ENCODE measurements at places on chromosomes 4 and X. TPM values are rescaled to one million over a fixed set of nuclear protein-coding genes. Genes with fewer than 3 reads are reported as not detected.

The RPL34 gene
- total RNA-seq, result 2,662 TPM

The HDAC8 gene
- 29.0 TPM for total RNA-seq

The MAPK10 gene
- 0.20 TPM for total RNA-seq

GRCh38 chr4:149489321-149489720, 326.3 kb downstream of the IQCM start:
- H3K27ac ChIP-seq, result no peak overlapping the region
- H3K36me3 ChIP-seq, result no peaks in the 10 kb centered on the region
- H3K4me3 ChIP-seq, result no peak overlapping the region
- DNase-seq, result no peak

The BEX2 gene
- 13.1 TPM for total RNA-seq

DNA sequence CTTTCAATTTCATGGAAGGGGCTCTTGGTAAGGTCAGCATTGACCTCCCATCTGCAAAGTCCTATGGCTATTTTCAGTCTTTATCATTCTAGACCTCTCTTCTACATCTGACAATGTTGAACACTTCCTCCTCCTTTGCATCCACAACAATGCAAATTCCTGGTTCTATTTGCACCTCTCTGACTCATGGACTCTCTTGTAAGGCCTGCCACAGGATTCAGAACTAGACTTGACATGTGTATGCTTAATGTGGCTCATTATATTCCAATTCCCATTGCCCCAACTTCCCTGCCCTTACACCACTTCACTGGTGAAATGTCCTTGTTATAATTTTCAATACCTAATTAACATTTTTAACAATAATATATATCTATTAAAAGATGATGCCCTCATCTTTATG, 314.3 kb upstream of the FGF13 start:
- no peak for DNase-seq
- no peak overlapping the region for H3K4me3 ChIP-seq
- H3K27ac ChIP-seq, result no peak overlapping the region
- no peaks in the 10 kb centered on the region for H3K4me1 ChIP-seq
- H3K27me3 ChIP-seq, result no peaks in the 10 kb centered on the region
- H3K36me3 ChIP-seq, result no peaks in the 10 kb centered on the region

The SEPTIN11 gene
- 22.4 TPM for total RNA-seq
